ENCODE measurements at places on chromosomes 5 and 9.

DNA sequence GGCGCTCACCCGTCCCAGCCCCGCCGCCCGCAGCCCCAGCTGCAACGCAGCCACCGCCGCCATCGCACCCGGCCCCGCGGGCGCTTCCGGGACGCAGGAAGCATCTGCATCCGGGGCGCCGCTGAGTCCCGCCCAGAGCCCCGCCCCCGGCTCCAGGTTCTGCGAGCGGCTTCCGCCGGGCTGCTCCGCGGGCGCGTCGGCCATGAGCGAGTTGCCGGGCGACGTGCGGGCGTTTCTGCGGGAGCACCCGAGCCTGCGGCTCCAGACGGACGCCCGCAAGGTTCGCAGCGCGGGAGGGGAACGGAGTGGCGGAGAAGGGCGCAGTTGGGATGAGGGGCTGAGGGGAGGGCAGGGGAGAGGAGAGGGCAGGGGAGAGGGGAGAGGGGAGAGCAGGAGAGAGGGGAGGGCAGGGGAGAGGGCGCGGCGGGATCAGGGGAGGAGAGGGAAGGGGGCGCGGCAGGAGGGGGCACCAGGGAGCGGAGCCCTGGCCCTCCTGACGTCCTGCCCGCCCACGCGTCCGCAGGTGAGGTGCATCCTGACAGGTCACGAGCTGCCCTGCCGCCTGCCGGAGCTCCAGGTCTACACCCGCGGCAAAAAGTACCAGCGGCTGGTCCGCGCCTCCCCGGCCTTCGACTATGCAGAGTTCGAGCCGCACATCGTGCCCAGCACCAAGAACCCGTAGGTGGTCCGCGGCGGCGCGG, at the start of the genes SURF1 and SURF2:
Gene SURF1, minus strand, starts transcription at position 97 of the 701 bp plus-strand sequence. Its CDS starts 34 bp downstream, at position 63.
Gene SURF2, plus strand, starts transcription at position 160 of the 701 bp plus-strand sequence. Its CDS starts 43 bp downstream, at position 203.
- no peak for DNase-seq

- DNase-seq: no peak
These were observed 118.0 kb downstream of the ESM1 start for GRCh38 chr5:54867310-54867944.

- DNase-seq: no peak
These were observed 196.2 kb downstream of the DIRAS2 start for GRCh38 chr9:90446200-90446948.

DNA sequence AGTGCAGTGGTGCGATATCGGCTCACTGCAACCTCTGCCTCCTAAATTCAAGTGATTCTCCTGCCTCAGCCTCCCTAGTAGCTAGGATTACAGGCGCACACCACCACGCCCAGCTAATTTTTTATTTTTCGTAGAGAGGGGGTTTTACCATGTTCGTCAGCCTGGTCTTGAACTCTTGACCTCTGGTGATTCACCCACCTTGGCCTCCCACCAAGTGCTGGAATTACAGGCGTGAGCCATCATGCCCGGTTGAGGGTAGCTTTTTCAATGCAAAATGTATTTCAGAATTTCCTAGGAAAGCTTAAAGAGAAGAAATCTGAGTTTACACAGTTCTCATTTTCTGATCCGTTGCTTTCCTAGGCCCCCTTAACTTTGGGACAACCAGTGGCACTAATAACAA, 15.7 kb downstream of the BDP1 start:
- DNase-seq: no peak

- no peak for DNase-seq
These were observed 210.1 kb upstream of the MVB12B start for GRCh38 chr9:126116351-126117157.

DNA sequence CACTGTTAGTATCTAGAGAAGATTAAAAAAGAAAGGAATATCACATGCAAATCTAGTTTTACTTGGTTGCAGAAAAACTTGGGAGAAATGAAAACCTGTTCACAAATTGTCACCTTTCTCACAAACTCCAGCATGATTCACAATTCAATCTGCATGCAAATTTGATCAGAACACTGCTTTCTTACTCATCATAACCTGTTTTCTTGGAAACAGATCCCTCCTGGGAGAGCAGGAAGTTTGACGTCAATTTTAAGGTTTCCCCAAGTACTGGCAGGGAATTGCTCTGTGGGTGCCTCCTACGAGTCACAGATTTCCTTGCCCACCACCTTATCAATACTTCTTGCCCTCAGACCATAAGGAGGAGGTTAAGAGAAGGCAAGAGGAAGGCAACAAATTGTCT, 30.2 kb upstream of the HTR4 start:
- no peak for DNase-seq

DNA sequence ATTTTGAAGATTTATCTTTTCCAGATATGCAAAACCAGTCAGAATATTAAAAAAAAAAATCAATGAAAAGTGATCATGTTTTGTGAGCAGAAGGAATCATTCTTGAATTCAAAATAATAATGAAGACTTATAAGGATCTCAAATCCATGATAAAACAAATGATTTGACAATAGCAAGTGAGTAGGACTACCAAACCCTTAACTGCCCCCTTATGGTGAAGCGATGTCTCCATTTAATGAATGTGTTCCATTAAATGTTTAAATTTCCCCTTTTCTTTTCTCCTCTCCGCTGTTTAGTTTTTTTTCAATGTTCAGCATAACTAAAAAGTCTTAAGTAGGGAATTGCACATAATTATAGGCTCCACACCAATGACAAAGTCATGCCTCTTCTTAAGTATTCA, 12.2 kb upstream of the MARCHF3 start:
- DNase-seq: no peak

- DNase-seq: no peak
These were observed 86.8 kb downstream of the CAMK4 start for GRCh38 chr5:111310711-111311620.

- no peak for DNase-seq
These were observed 164.6 kb downstream of the MAT2B start for GRCh38 chr5:163670036-163670435.

DNA sequence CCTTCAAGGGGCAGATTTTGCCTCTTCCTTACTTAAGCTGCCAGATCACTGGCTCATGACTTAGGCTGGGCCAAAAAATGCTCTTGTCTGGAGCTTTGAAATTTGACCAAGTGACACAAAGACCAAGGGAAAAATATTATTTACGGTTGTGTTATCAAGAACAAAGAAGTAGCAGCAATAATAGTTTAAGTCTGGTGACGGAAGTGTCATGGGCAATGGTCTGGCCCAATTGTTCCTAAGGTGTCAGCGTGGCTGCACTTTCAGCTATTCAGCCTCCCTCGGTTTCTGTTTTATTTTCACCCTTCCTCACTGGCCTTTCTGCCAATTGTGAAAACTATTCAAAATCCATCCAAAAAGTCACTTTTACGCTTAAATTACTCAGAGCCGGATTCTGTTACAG, 185.3 kb downstream of the CDH18 start:
- DNase-seq: no peak

DNA sequence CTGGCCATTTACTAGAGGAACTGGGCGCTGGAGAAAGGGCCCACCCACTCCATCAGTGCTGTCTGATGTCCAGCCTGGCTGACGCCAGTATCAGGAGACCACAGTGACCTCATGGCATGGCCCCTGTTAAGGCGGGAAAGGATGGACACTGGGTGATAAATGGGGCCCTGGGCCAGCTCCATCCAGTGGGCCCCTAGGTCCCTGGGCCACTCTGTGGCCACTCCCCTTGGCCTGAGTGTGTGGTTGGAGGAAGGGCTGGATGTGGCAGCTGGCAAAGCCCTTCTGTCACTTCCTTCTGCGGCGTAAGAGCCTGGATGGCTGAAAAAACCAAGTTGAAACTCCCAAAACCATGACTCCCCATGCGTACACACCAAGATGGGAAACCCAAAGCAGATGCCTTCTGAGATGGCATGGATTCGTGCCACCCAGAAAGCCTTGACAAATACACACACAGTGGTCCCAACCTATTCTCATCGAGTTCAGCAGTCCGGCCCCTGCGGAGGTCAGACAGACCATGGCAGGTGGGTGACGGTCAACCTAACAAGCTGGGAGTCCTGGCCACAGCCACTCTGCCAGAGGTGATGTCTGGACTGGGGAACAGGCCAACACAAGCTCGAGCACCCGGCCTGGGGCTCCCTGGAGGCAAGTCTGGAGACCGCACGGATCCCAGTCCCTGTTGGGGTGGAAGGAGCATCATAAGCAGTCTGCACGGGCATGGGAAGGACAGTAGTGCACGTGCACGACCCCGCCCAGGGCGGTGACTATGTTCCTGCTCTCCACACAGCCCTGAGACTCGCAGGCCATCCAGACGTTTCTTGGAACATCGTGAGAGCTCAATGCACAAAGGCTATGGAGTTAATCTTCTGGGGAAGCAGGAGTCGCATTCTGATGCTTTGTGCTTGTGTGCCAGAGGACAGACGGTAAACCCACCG, 45.2 kb upstream of the NOTCH1 start:
- no peak for DNase-seq

GRCh38 chr5:94017579-94017978, 276.2 kb upstream of the POU5F2 start:
- no peak for DNase-seq

- no peak for DNase-seq
These were observed 34.3 kb upstream of the DAB2 start for GRCh38 chr5:39459071-39459470.

DNA sequence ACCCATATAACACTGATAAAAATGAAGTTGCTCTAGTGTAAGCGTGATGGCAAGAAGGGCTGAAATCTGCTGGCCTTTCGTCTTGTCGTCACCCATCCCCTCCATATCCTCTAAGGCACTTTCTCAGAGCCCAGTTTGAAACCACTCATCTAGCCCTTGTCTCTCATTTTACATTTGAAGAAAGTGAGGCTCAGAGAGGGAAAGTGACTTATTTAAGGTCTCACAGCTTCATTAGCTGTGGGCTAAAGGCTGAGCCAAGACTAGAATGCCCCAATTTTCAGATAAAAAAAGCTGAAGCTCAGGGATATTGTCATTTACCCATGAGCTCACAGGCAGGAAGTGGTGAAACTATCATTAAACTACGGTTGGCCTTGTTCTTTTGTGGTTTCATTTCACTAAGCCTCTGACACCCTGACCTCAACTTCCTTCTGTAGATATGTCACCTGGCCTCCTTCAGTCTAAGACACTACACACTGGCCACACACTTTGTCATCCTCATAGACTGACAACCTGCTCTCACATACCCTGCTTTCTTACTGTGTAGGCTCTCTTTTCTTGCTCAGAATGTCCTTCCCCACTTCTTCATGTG, 176.7 kb upstream of the DMAC1 start:
- no peak for DNase-seq

GRCh38 chr5:150465927-150466326, 16.4 kb upstream of the RPS14 start:
- DNase-seq: no peak

Measured in HS-27A (cell line).